ENCODE measurements at places on chromosomes 5 and 9.

- DNase-seq, result no peak
Observed at GRCh38 chr5:159909126-159909525, 7.2 kb upstream of the ADRA1B start.

GRCh38 chr9:33475357-33475756, 1.6 kb upstream of the NOL6 start:
- no peak for DNase-seq

GRCh38 chr9:108751369-108751768, 104.4 kb downstream of the ACTL7B start:
- DNase-seq, result no peak

- no peak for DNase-seq
Observed at GRCh38 chr9:114972510-114973136, 42.2 kb upstream of the TNFSF8 start.

DNA sequence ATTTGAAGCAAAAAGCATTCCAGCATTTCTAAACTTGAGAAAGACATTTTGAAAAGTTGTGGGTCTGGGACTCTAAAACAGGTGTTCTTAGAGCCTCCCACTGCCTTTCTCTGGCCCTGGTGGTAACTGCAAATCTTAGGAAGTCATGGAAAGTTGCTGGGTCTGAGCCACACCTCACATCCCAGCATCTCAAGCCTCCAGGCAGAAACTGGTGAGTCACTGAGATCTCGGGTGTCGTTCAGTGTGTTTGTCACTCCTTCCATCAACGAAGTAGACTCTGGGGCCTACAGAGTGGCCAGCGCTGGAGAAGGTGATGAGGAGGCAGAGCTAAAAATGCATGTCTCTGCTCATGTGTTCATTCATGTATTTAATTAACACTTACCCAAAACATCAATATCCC, 59.6 kb upstream of the C5orf58 start:
- peak; percentile 60 for DNase-seq

DNA sequence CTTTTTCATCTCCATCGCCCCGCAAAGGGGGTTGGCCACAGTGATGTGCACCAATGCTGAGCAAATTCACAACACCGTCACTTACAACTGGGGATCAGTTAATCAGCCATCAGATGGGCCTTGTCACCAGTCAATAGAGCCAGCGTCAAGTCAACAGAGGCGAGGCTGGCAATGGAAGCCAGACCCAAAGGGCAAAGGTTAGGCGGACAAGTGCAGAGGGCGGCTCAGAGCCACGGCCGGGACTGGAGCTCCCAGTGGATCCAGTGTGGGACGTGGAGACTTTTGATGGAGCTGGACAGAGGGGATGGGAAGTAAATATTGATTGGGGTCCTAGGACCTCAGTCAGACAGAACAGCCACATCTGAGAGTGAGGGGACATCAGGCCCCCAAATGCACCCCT, 45.7 kb downstream of the DUSP1 start:
- DNase-seq, result no peak

DNA sequence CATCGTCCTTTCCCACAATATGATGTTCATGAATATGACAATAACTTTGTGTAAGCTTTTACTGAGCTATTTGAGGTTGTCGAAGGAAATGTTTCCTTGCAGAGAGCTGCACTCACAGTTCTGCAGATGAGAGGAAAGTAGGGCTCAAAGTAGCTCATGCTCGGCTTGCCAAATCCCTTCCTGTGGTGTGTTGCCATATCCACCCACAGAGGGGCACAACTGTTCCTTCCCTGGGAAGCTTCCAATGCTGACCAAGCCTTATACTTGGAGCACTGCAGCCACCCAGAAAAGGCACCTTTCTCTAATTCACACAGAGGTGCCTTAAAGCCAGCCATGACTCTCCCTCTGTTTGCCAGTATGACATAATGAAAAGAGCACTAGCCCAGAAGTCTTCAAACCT, 390.3 kb downstream of the CAAP1 start:
- peak; percentile 4 for DNase-seq

DNA sequence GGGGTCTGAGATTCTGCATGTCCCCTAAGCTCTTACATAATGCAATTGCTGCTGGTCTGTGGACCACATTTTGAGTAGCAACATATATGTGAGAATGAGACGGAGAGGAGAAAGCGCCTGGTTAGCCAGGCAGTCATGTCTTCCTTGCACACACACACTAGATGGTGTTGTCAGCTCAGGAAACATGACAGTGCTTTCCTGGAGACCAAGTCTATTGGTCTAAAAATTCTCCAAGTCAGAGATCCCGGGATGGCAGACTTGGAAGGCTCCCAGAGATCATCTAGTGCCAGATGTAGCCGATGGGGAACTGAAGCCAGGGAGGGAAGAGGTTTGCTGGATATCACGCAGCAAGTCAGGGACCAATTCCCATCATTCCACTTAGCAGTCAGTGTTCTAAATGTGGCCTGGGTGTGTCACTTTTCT, 53.4 kb downstream of the GALNT12 start:
- DNase-seq, result peak; percentile 30

GRCh38 chr9:72960446-72960845, 7.6 kb upstream of the ALDH1A1 start:
- no peak for DNase-seq

- DNase-seq, result no peak
Observed at GRCh38 chr9:3553076-3553765, 27.4 kb upstream of the RFX3 start.

GRCh38 chr5:32098890-32099310, 75.2 kb downstream of the GOLPH3 start:
- no peak for DNase-seq

- no peak for DNase-seq
Observed at GRCh38 chr5:169151051-169151805, 149.7 kb downstream of the SLIT3 start.

DNA sequence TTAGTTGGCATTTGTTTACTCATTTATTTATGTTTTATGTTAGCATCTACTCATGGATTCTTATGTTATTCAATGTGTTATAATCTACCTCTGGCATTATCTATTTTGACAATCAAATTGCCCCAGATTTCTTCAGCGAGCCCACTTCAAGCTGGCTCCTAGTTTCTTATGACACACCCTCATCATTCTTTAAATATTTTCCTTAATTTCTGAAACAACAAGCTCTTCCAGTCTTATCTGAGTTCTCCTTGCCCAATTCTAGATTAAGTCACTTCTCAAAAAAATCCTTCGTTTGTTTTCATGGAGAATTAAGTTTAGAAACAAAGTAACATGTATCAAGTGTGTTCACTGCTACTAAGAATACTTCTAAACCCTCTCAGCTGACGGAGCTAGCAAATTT, 229.8 kb downstream of the SEMA5A start:
- DNase-seq, result no peak

- no peak for DNase-seq
Observed at GRCh38 chr9:22731786-22732185, 285.2 kb downstream of the DMRTA1 start.

DNA sequence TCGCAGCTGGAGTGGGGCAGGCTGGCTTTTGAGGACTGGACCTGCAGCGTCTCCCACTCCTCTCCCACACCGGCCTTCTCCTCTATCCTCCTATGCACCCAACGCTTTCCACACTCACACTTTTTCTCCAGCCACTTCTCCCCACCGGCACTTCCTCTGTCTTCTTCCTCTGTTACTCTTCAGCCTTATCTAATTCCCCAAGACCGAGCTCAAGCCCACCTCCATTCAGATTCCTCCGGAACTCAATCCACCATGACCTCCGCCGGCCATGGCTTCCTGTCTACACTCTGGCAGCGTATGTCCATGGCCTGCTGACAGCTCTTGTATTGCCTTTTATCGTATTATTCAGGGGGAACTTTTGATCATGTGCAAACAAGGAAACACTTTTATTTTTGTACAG, 545 bp upstream of the OR2V1 start:
- no peak for DNase-seq
